DMS79 (cell line): ENCODE measurements at places on chromosomes 7 and 10.

DNA sequence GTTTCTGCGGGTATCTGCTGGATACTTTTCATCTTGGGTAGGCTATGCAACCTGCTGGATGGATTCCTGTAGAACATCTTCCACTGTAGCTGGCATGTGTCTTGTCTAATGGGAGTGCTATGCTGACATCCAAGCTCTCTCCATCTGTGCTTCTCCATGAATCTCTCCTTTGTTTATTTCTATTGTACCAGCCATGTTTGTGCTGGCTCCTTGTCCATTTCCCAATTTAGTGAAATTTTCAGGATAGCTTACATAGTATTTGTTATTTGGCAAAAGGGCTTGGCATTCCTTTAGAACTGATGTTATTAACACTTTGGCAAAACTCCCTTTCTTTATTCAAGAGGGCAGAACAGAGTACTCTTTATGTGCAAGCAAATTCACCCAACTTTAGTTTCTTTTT, 198.0 kb downstream of the CSTF2T start:
- no peak for DNase-seq

DNA sequence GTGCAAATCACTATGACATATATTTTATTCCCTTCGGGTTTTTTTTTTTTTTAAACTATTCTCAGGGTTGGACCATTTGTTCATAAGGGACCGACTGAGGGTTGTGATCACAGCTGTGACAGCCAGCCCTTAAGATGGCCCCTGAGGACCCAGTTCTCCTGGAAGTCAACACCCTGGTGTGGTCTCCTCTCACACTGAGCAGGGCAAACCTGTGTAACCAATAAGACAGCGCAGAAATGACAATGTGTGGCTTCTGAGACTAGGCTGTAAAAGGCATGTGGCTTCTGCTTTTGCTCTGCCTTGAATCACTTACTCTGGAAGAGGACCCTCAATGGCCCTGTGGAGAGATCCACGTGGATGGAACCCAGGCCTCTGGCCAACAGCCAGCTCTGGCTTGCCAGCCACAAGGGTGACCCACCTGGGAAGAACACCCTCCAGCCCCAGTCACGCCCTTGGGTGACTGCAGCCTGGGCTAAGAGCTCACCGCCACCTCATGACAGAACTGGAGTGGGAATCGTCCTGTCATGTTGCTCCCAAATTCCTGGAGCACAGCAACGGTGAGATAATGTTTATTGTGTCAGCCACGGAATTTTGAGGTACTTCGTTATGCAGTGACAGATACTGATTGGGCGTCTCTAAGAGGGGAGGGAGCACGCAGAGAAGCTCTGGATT, 127.1 kb downstream of the CLEC2L start:
- peak; percentile 8 for DNase-seq

DNA sequence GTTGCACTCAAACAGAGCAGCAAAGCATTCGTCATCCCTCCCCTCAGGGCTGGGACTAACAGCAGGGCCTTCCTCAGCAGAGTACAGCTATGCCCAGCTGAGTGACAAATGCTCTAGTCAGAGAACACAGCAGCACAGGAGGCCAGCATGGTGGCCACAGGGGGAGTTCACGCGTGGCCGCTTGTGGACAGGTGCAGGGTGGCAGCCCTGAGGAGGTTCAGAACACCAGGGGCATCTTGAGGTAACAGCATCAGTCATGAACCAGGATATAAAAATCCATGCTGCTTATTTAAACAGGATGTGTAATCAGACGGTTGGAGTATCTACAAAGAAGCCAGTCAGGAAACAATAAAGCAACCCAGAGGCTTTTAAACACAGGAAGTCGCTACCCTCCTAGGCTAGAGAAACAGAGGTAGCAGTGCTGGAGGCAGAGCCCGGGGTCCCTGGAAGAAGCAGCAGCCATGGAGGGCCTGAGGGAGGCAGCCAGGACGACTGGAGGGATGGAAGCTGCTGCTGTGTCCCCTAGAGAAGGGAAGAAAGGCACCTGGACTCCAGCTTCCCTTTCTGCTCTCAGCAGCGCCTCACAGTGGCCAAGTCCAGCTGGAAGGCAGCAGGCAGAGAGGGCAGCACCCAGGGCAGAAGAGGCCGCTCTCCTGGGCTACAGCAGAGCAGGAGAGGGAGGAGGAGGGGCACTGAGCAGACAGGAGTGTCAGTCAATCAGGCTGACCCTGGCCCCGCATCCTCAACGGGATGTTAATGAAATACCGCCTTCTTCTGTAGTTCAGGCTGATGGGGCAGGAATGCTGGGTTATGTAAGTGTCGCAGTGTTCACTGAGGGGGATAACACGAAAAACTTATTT, 70.8 kb upstream of the UCN3 start:
- DNase-seq = no peak

DNA sequence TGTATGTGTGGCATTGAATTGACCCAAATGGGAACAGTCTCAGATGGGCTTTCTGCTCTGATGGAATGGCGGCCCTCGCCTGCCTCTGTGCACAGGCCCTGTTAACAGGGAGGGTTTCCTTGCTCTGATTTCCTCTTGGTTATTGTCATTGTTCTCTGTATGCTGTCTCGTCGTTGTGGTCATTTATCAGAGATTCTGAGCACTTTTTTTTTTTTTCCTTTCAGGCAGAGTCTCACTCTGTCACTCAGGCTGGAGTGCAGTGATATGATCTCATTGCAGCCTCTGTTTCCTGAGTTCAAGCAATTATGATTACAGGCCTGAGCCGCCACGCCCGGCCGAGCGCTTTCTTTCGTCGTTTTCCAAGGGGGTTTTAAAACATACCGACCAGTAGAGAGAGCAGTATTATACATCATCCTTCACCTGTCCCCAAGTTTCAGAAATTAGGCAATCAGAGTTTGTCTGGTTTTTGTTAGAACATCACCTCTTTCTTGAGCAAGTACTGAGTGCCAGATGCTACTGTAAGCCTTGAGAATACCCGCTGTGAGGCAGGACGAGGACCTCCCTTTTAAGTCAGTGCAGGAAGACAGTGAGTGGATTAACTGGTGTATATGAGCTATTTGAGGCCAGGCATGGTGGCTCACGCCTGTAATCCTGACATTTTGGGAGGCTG, 6.5 kb downstream of the CHST12 start:
- no peak for DNase-seq

DNA sequence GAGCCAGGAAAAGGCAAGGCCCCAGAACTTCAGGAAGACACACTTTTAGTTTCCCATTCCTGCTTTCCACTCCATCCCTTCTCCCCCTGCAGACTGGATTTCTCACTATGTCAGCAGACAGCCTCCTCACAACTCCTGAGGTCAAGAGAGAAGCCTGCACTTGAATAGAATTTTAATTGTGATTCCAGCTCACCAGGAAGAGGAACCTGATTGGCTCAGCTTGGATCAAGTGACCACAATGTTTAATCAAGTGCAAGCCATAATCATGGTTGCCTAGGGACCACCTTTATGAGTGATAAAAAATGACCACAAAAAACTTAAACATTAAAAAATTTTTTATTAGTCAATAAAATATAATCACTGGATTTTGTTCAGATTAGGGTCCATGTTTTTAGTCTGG, 244.7 kb upstream of the RHOBTB1 start:
- no peak for DNase-seq

DNA sequence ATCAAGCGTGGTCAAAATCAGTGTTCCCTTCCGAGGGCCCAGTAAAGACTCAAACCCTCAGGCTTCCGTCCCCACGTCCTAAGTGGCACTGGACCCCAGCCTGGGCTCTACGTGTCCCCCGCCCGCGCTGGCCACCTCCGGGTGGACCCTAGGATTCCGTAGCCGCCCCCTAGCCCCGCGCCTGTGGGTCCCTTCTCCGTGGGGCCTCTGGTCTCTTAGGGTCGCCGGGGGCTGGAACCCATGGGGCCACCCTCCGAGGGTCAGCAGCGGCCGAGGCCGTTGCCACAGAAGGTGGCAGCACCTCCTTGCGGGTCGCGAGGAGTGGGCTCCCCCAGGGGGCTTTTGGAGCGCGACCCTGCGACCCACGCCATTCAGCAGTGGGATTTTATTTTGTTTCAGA, 170.5 kb upstream of the EEPD1 start:
- DNase-seq = no peak

DNA sequence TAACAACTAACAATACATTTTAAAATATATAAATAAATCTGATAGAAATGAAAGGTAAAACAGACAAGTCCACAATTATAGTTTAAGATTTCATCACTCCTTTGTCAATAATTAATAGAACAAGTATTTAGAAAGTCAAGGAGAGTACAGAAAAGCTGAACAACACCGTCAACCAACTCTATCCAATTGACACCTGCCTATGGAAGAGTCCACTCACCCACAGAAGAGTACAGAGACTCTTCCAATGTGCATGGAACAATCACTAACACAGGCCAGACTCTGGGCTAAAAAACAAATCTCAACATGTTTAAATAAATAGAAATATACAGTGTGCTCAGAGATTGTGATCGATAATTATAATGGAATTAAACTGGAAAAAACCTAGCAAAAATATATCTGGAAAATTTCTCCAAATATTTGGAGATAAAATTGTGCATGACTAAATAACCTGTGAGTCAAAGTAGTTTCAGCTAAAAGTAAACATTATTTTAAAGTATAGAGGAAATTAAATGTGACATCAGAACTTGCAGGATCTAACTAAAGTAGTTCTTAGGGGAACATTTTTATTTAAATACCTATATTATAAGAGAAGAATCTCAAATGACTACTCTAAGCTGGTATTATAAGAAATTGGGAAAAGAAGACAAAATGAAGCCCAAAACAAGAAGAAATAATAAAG, 109.9 kb upstream of the EGFR start:
- DNase-seq = no peak
